ENCODE measurements at places on chromosomes 5 and 9.
A peak's percentile ranks its signal among the peaks of the same experiment; 100 is the strongest.

GRCh38 chr9:83707518-83707767 lies 315 bp downstream of the UBQLN1 start:
- no peak for DNase-seq

GRCh38 chr5:98543490-98543889 lies 230.0 kb upstream of the RGMB start:
- DNase-seq, result no peak

GRCh38 chr9:128787659-128788058 lies 606 bp downstream of the TBC1D13 start:
- DNase-seq, result no peak

GRCh38 chr5:134851307-134851923 lies 5.6 kb downstream of the C5orf24 start:
- DNase-seq, result peak; percentile 15

DNA sequence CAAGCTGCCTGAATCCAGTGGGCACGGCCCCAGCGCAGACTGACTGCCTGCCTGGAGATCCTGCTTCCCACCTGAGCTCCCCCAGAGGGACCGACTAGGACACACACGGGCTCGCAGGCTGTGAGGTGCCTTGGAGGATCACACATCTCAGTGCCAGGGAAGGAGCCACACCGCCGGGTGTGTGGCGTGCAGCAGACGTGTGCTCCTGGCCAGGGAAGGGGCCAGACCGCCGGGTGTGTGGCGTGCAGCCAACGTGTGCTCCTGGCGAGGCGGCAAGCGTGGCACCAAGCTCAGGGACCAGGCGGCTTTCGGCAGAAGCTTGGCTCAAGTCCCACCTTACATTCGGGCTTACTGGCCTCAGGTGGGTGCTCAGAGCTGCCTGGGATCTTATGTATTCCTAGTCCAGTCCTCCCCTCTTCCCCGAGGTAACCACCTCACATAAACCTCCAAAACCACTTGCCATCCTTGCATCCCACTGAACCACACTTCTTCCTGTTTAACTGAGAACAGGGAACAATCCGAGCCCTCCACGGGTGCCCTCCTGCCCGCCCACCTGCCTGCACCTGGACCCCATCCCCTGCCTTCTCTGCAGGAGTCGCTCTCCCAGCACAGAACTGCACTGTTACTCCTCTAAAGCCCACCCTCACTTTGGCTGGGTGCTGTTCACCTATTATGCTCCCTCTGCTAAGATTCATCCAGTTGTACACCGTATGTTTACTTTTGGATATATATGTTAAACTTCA lies 22.4 kb upstream of the MRNIP start:
- no peak for DNase-seq

DNA sequence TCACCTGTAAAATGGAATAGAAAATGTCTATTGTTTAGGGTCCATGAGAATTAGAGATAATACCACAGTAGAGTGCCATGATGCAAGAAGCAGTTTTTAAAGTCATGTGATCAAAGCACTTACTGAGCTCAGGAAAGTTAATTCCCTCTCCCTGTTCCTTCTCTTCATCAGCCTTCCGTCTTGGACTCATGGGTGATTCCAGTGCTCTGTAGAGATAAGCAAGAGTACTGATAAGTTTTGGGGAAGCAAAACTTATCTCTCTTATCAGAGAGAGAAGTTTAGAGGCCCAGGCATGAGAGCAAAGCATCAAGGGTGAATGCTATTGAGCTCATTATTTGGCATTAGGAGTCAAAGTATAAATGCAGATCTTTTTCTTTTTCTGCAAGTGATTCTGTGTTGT lies 410.1 kb downstream of the AGTPBP1 start:
- no peak for DNase-seq

DNA sequence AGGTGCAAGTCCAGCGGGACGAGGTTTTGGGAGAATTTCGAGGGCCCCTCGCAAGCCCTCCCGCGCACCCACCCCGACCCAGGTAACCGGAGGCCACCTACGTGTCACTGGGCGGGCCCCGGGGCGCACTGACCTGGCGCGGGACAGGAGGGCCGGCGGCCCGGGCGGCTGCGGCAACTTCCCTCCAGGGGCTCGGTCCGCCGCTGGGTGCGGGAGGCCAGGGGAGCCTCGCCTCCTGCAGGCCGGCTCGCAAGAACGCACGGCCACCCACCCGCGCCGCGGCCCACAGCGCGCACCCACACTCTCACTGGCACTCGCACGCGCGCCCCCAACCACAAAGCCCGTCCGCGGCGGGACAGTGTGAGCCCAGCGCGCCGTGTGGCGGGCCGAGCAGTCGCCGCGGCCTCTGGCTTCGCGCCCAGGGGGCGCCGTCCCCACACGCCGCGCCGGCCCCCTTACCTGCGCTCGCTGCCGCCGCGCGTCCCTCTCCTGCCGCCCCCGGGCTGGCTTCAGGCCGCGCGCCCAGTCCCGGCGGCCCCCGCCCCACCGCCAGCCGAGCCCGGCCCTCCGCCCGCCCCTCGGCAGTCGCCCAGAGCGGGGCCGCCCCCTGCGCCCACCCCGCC lies 451 bp downstream of the LPAR1 start:
- DNase-seq, result no peak

- DNase-seq, result peak; percentile 88
Measured at GRCh38 chr5:35924950-35925722, 13.3 kb downstream of the CAPSL start.

DNA sequence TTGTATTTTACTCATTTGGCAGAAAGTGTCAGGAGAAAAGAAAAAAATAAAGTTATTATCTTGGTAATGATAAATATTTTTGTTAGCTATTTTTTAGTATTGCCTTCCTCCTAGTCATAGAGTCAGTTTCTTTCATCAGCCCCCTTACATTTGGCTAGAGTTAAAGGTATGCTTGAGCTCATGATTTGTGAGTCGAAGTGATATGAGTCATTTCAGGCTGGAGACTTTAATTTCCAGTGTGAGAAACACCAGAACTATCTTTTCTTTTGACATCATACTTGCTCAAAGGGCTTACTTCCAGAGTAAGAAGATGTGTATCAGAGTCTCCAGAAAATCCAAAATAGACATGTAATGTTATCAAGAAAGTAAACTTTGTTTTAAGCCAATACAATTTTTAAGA lies 746.7 kb upstream of the TYRP1 start:
- no peak for DNase-seq

DNA sequence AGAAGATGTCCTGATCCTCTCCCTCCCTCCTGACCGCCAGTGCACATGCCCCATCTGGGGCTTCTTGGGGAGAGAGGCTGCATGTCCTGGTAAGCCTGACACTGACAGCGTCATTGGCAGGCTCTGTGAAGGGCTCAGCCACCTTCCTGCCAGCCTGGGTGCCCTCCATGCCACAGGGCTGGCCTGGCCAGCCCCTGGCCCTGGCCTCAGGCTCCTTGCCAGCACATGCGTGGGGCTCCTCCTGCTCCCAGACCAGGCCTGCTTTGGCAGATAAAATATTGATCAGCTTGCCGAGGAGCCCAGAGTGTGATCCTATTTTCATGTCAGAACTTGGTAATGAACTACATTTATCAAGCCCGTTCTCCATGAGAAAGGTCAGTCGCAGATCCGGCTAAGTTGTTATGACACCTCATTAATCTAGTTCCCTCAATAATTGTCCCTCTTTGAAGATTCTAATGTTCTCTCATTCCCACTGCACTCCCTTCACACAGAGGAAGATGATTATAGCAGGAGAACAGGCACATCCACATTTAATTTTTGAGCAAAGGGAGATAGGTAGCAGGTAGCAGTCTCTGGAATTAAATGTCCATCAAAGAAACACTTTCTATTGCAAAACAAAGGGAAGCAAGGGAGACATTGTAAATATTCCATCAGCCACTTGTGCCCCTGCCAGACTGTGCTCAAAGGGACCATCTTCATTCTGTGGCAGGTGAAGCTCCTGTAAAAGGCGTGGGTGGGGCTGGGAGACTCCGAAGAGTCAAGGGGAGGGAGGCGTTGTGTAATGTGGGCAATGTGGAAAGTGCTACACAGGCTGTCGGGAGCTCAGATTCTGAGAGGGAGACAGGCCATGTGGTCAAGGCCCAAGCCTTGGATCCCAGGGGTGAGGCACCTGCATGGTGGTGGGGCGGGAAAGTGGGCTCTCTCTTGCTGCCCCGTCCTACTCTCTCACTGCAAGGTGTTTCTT lies 272.0 kb downstream of the HSPA4 start:
- DNase-seq, result no peak

GRCh38 chr5:10701567-10702039 lies 59.4 kb downstream of the DAP start:
- DNase-seq, result peak; percentile 39

- DNase-seq, result no peak
Measured at GRCh38 chr9:16039218-16039987, 486.6 kb downstream of the CCDC171 start.

GRCh38 chr5:125272357-125272756 lies 525.9 kb upstream of the ZNF608 start:
- no peak for DNase-seq

DNA sequence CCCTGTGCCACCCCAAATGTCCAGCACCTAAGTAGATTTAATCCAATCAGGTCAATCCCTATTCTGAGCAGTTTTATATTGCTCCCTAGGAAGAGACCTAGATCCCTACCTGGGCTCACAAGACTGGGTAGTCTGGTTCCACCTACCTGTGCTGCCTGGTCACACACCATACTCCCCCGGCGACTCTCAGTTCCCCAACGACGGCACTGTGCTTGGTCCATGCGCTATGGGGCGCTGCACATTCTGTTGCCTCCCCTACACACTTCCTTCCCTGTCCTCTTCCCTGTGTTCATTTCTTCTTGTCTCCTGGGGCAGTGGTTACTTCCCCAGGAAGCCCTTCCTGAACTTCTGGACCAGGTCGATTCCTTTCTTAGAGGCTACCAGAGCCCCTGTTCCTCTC lies 109.9 kb upstream of the IL12B start:
- DNase-seq, result no peak

- DNase-seq, result no peak
Measured at GRCh38 chr5:91998774-91999173, 615.7 kb upstream of the ARRDC3 start.

DNA sequence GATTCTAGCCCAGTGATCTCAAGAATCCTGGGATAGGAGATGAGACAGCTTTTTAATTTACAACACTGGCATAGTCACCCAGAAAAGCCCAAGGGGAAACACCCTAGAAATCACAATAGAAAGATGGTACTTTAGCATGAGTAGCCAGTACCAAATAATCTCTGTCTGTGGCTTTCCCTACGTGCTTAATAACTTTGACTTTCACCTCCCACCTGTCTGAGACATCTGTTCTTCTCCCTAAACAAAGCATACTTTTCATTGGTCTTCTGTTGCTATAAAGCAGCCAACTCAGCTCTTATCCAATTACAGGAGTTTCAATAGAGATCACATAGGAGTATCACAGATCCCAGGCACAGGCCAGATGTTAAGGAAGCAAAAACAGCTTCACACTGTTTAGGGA lies 10.4 kb downstream of the MARCHF3 start:
- DNase-seq, result no peak

- no peak for DNase-seq
Measured at GRCh38 chr5:131509801-131510200, 125.2 kb downstream of the RAPGEF6 start.

GRCh38 chr9:114803479-114804265 lies 2.2 kb downstream of the TNFSF15 start:
- DNase-seq, result no peak

DNA sequence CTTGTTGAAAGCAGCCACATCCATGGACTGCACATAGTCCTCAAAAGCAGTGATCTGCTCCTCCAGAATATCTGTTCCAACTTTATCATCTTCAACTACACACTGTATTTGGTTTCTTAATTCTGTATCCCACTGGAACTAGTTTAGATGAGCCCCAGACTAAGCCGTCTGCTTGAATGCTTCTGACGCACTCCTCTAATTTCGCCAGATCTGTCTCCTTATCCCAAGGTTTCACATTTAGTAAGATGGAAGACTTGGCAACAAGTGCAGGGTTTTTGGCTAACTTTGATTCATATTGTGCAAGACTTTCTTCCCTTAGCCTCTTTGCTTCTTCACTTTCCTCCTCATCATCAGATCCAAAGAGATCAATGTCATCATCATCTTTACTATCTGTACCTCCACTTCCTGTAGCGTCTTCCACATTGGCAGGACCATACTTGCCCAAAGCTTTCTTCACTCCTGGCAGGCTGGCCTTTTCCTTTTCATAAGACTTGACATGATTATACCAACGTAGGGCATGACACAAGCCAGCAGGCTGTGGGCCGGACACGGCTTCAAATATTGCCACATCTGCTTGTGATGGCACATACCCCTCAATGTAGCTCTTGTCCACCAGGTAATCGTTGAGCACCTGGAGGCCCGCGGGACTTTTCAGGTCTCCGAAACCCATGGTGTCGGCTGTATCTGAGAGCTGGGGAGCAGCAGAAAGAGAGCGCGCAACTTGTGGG lies 56.2 kb upstream of the PIK3R1 start:
- no peak for DNase-seq

- no peak for DNase-seq
Measured at GRCh38 chr5:142634216-142635011, 51.5 kb downstream of the FGF1 start.

GRCh38 chr9:95935861-95936578 lies 60.5 kb downstream of the ERCC6L2 start:
- DNase-seq, result no peak

GRCh38 chr9:124221676-124222075 lies 36.1 kb upstream of the NEK6 start:
- no peak for DNase-seq

DNA sequence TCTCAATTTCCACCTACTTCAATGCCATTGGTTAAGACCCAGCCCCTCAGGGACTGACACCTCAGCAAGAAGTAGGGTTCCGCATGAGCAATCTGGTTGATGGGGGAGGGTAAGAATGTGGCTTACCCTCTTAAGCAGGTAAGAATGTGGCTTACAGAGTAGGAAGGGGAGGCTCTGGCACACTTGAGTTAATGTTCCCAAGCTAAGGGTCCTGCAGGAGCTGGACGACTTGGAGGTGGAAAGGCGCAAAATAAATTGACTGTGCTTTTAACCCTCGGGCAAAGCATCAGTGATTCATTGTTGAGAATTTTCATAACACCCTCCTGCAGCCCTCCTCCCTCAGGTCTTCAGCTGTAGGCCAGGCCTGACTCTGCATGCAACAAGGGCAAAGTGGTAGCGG lies 24.9 kb upstream of the ADRA1B start:
- DNase-seq, result no peak

DNA sequence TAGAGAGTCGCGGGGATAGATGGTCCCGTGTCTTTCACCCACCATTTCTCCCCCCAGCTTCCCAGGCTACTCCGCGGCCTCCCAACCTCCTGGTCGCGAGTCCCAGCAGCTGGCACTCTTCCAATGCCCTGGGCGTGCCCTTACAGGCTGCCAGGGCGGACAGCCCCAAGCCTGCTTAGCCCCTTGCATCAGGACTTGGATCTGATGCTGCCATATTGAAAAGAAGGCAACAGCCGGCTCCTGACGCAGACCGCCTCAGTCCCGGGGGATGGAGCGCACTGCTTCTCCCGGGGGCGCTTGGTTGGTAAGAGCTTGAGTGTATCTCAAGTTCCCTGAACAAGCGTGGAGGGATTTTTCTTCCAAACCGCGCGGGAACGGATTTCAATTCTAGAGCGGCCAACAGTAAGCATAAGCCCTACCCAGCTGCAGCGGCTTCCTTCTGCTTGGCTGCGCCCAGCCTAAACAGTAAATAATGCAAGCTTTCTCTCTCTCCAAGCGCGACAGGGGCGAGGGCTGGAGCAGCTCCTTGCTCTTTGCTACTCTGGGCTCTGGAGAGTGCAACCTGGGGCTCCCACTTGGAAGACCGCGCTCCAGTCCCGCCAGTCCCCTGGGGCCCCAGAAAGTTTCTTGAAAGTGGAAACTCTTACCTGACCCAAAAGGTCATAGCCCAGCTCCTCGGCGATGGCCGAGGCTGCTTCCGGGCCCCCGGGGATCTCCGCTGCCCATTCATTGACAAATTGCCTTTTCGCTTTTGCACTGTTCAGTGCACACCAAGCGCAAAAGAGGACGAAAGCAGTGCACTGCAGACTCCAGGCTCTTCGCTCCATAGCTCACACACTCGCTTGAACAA lies 607 bp downstream of the PCSK1 start:
- DNase-seq, result no peak

Measured in CD4-positive, alpha-beta T cell treated with Interleukin-10 for 1 hour (primary cell).